NCI-H446 treated with DMSO at 0.1 percent for 48 hours (cell line): ENCODE measurements at places on chromosomes 16 and 17.

GRCh38 chr17:28346746-28347246 lies 10.5 kb downstream of the POLDIP2 start:
- DNase-seq = no peak

GRCh38 chr17:68511671-68512246 lies 471 bp upstream of the PRKAR1A start:
- peak; percentile 53 for DNase-seq

DNA sequence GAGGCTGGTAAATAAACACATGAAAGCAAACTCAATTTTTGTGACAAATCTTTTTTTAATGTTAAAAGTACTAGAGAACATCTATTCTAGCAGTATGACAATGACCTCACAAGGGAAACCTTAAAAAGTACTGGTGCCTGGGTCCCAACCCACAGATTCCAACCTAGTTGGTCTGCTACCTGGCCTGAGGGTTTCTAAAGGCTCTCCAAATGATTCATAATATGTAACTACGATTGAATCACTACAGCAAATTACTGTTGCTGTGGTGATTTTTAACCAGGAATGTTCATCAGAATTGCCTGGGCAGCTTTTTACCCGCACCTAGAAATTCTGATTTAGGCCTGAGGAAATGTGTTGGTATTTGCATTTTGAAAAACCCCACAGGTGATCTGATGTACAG lies 26.1 kb downstream of the CDR2 start:
- DNase-seq = no peak

GRCh38 chr16:68417711-68418301 lies 30.5 kb downstream of the SMPD3 start:
- peak; percentile 1 for DNase-seq

- DNase-seq = no peak
These were observed 82.3 kb downstream of the MARCHF10 start for GRCh38 chr17:62725791-62726249.

DNA sequence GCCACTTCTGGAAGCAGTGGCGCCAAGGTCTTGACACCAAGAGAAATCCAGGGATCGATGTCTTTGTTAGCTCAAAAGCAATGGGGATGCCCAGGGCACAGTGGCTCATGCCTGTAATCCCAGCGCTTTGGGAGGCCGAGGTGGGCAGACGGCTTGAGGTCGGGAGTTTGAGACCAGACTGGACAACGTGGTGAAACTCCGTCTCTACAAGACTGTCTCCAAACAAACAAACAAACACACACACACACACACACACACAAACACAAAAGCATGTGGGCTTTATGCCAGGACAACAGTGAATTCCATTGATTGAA lies 22.4 kb upstream of the FAAP100 start:
- DNase-seq = no peak
